ENCODE measurements at places on chromosomes 11 and 22. TPM values are rescaled to one million over a fixed set of nuclear protein-coding genes. Genes with fewer than 3 reads are reported as not detected.

Gene ACTN3
- total RNA-seq = 0.40 TPM

GRCh38 chr11:66334605-66335442 lies 1.4 kb downstream of the RIN1 start:
- H3K27ac ChIP-seq = no peak overlapping the region
- peak; percentile 40 for DNase-seq
- no peak overlapping the region for H3K4me3 ChIP-seq
- peaks cover 17% of the 10 kb centered on the region for H3K36me3 ChIP-seq
- no peaks in the 10 kb centered on the region for H3K27me3 ChIP-seq

- no peak overlapping the region for H3K27ac ChIP-seq
- H3K4me1 ChIP-seq = peaks cover 50% of the 10 kb centered on the region
Measured at GRCh38 chr11:82906236-82906635, 4.7 kb downstream of the DDIAS start.

DNA sequence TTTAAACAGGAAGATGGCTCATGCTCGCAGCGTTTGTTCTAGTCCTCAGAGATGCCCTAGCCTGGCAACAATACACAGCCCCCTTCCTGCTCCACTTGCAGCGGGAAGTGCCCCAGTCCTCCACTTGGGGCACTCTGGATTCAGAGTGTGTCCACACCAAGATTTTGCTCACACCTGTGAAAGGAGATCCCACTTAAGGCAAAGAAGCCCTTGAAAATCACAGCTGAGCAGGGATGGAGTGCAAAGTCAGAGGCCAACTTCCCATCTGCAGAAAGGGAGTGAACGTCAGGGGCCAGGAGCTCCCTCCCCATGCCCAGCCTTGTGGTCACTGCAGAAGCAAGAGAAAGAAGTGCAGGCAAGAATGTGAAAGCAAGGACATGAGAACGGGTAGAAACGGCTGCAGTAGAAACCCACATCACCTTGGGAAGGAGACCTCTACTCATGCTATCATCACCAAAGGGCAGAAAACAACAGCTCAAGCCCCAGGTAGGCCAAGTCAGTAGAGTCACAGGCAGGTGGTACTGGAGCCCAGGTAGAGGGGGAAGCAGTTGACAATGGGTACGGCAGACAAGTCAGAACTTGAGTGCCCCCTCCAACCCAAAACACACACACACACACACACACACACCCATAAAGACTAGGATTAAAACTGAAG lies 157.4 kb downstream of the BUD13 start:
- no peak overlapping the region for H3K4me3 ChIP-seq
- no peaks in the 10 kb centered on the region for H3K4me1 ChIP-seq
- no peaks in the 10 kb centered on the region for H3K36me3 ChIP-seq
- no peak overlapping the region for H3K27ac ChIP-seq
- peaks cover 10% of the 10 kb centered on the region for H3K27me3 ChIP-seq

Gene FXYD6
- total RNA-seq = 0.20 TPM

Gene NLRP14
- 0.05 TPM for total RNA-seq

DNA sequence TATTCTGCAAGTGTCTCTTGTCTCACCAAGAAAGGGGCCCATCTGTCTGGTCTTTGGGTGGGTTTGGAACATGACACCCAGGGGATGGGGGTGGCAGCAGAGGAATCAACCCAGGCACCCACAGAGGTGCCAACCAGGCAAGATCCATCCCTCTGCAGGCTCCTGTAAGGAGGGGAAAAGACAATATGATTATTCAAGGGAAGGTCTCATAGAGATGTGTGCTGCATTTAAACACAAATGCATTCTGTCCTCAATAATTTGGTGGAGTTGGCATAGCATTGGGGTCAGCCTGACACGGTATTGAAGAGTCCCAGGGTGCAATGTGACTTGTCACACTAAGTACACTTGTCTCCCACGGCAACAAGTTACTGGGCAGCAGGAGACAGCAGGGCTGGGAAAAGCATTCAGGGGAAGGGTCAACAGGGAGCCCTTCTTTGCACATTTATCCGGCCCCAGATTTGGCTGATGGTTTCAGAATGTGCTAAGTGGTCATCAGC lies 33.1 kb upstream of the SPON1 start:
- no peak overlapping the region for H3K4me3 ChIP-seq
- peaks cover 12% of the 10 kb centered on the region for H3K36me3 ChIP-seq
- no peaks in the 10 kb centered on the region for H3K27me3 ChIP-seq

Gene TIMP3
- not detected for total RNA-seq

GRCh38 chr11:62555464-62556107 lies 9.0 kb upstream of the AHNAK start:
- H3K4me1 ChIP-seq = peaks cover 96% of the 10 kb centered on the region
- H3K27me3 ChIP-seq = peaks cover 6% of the 10 kb centered on the region
- H3K36me3 ChIP-seq = peaks cover 23% of the 10 kb centered on the region

- H3K36me3 ChIP-seq = peaks cover 4% of the 10 kb centered on the region
- peaks cover 36% of the 10 kb centered on the region for H3K4me1 ChIP-seq
- H3K27me3 ChIP-seq = no peaks in the 10 kb centered on the region
- DNase-seq = no peak
- H3K4me3 ChIP-seq = no peak overlapping the region
Measured at GRCh38 chr22:31243339-31244045, 31.4 kb downstream of the LIMK2 start.

Gene SEC14L6
- total RNA-seq = 0.07 TPM

- no peaks in the 10 kb centered on the region for H3K4me1 ChIP-seq
- DNase-seq = no peak
- no peaks in the 10 kb centered on the region for H3K36me3 ChIP-seq
- no peak overlapping the region for H3K27ac ChIP-seq
Measured at GRCh38 chr11:70091638-70092037, 13.5 kb downstream of the ANO1 start.

Gene CHST1
- total RNA-seq = 0.35 TPM

GRCh38 chr22:50068096-50068495 lies 10.0 kb upstream of the TTLL8 start:
- no peak overlapping the region for H3K27ac ChIP-seq
- H3K36me3 ChIP-seq = no peaks in the 10 kb centered on the region
- H3K4me1 ChIP-seq = no peaks in the 10 kb centered on the region

DNA sequence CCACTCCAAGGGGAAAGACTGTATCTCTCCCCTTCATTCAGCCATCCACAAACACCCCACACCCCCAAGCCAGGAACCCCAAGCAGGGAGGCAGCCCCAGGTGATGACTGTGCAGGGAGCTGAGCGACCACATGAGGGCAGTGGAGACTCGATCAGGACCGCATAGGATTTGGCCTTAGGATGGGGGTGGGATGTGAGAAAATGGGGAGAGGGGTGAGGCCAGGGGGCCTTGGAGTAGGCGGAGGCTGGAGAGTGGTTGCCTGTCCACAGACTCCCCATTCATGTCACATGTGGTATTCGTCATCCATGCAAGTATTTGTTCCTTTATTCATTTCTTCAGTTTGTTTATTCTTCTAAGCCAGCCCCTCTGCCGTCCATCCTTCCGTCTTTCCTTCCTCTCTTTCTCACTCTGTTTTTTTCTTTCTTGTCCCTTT lies 2.7 kb upstream of the RHOD start:
- no peak overlapping the region for H3K4me3 ChIP-seq
- H3K27me3 ChIP-seq = peaks cover 6% of the 10 kb centered on the region
- H3K27ac ChIP-seq = no peak overlapping the region
- DNase-seq = peak; percentile 67
- no peaks in the 10 kb centered on the region for H3K36me3 ChIP-seq

- no peaks in the 10 kb centered on the region for H3K36me3 ChIP-seq
- H3K4me1 ChIP-seq = no peaks in the 10 kb centered on the region
- H3K4me3 ChIP-seq = no peak overlapping the region
Measured at GRCh38 chr22:30033137-30033536, 47.1 kb upstream of the HORMAD2 start.

DNA sequence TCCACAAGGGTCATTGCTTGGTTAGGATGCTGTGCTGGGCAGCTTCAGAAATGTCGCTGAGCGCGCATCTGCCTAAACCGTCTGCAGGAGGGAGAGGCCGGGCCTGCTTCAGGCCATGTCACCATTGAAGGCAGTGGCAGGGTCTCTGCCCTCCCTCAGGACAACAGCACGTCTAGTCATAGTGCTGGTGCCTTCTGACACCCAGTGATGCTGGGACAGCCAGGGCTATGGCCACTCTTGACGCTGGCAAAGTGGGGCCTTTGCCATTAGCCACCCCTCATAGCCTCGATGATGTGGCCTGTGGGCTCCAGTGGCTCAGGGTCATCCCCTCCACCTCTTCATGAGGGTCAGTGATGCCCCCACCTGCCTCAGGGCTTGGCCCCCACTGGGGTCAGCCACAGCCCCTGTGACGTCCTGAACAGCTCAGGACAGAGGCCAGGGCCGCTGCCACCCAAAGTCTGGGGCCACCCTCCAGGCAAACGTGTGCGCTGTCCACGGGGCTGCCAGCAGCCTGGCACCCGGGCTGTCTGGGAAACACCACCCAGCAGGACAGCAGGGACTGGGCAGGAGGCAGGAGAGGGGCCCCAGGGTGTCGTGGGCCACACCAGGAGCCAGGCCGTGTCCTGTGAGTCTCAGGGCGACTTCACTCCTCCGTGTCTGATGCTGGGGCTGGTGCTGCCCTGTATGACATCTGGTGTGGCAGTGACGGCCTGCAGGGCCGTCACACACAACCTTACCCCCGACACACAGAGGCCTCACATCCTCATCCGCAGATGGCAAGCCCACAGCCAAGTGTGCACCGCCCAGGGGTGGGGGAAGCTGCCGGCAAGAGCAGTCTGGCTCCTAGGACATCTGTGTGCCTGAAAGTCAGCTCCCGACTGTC lies 42.5 kb downstream of the CERK start:
- H3K27ac ChIP-seq = no peak overlapping the region
- no peak for DNase-seq
- H3K4me1 ChIP-seq = no peaks in the 10 kb centered on the region
- H3K4me3 ChIP-seq = no peak overlapping the region
- no peaks in the 10 kb centered on the region for H3K27me3 ChIP-seq

DNA sequence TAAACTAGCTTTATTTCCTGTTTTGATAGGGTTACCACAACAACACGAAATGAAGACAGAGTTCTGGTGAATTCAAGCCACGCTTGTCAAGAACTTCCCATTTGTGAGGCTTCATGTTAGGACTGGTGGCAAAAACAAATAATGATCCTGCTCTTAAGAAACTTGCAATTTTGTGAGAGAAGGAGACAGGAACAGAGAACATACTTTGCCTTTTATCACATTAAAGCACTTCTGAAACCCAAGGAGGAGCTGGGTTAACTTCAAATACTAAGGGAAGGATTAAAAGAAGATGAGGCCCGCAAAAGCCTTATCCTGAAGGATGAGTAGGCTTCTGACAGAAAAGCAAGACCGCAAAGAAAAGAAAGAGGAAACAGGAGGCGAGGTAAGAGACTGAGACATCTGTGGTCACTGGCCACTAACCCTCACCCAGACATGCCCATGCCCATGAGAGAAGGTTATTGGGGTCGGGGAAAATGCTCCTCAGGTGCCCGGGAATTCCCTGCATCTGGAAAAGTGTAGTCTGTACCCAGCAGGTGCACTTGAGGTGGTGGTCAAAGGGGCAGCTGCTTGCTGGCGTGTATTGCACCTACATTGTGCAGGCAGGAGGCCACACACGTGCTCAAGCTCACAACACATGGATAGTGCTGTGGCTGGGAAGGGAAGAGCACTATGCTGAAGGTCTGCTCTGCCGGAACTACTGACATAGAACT lies 50.5 kb downstream of the MAPK1 start:
- peak; percentile 51 for DNase-seq
- H3K27me3 ChIP-seq = no peaks in the 10 kb centered on the region
- peak overlapping the region; percentile 84 for H3K27ac ChIP-seq
- H3K4me1 ChIP-seq = peaks cover 43% of the 10 kb centered on the region

GRCh38 chr22:24876700-24877099 lies 69.8 kb downstream of the LHFPL7 start:
- no peak for DNase-seq
- no peaks in the 10 kb centered on the region for H3K4me1 ChIP-seq
- no peak overlapping the region for H3K27ac ChIP-seq
- no peaks in the 10 kb centered on the region for H3K36me3 ChIP-seq
- H3K4me3 ChIP-seq = no peak overlapping the region
- no peaks in the 10 kb centered on the region for H3K27me3 ChIP-seq

- no peaks in the 10 kb centered on the region for H3K36me3 ChIP-seq
- peak; percentile 72 for DNase-seq
- no peak overlapping the region for H3K27ac ChIP-seq
- H3K4me1 ChIP-seq = peaks cover 31% of the 10 kb centered on the region
- H3K27me3 ChIP-seq = no peaks in the 10 kb centered on the region
Measured at GRCh38 chr11:128195057-128195751, 392.2 kb downstream of the ETS1 start.

Gene MPEG1
- not detected for total RNA-seq

GRCh38 chr11:45475173-45475572 lies 189.0 kb upstream of the SYT13 start:
- no peaks in the 10 kb centered on the region for H3K4me1 ChIP-seq
- peaks cover 15% of the 10 kb centered on the region for H3K27me3 ChIP-seq
- H3K27ac ChIP-seq = no peak overlapping the region
- no peak for DNase-seq
- no peaks in the 10 kb centered on the region for H3K36me3 ChIP-seq

DNA sequence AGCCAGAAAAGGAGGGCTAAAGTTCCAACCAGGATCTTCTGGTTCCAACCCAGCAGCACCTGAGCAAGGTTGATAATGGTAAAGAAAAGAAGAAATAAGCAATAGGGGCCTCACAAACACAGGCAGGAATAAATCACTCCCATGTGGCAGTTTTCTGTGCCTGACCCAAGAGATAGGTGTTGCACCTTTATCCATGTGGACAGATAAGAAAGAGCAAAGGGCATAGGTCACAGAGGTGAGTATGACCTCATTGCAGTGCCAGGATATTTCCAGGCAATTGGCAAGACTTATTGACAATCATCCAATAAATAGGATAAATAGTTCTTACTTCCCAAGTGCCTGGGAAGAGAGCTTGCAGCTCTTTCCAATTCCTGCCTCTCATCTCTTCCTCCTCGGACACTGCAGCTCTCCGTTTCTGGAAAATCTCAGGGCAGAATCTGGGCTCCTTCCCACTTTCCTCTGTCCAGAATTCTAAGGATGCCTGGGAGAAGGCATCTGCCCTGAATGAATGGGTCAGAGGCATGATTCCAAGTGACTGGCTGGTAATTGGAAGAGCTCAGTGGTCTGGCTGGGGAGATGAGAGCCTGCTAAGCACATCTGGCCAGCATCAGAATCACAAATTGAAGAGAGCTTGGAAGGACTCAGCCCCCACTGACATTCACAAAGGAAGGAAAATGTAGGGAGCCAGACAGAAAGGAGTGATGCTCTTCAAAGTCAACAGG lies 14.5 kb upstream of the LRRC55 start:
- H3K27ac ChIP-seq = no peak overlapping the region
- no peaks in the 10 kb centered on the region for H3K27me3 ChIP-seq
- H3K36me3 ChIP-seq = no peaks in the 10 kb centered on the region

Gene PAX6
- not detected for total RNA-seq

- DNase-seq = no peak
- no peak overlapping the region for H3K27ac ChIP-seq
- H3K36me3 ChIP-seq = no peaks in the 10 kb centered on the region
Measured at GRCh38 chr11:111089759-111090158, 155.8 kb upstream of the POU2AF2 start.

DNA sequence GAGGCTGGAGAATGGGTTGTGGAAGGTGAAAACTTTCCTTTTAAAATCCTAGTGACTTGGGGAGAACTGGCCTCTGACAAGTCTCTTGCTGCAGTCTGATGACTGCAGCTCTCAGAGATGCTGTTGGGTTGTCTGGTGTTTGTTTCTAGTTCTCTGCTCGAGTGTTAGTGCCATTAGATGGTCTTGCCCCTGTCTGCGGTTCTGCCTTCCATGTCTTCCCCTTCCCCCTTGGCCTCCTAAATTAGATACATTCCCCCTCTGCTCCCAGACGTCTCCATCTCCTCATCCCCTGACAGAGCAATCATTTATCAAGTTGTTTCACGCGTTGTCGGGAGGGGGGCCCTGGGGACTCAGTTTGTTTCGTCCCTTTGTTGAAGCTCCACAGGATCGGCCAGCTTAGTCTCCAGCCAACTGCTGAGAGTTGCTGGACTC lies 67.7 kb downstream of the CECR2 start:
- H3K4me3 ChIP-seq = no peak overlapping the region
- no peaks in the 10 kb centered on the region for H3K4me1 ChIP-seq
- H3K27me3 ChIP-seq = peaks cover 19% of the 10 kb centered on the region
- H3K36me3 ChIP-seq = no peaks in the 10 kb centered on the region
